ENCODE measurements at places on chromosomes 11 and 22.

DNA sequence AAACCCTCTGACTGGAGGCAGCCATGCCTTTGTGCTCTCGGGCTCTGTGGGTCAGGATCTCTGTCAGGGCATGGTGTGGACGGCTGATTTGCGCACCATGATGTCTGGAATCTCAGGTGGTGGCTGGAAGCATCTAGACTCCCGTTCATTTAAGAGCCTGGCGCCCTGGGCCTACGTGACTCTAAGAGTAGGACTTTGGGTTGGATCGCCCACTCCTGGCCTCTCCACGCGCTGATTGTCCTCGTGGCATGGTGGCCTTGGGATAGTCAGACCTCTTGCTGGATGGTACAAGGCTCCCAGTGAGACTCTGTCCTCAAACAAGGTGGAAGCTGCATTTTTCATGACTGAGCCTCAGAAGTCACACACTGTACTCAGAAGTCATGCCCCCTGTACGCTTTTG, 224.3 kb downstream of the TBC1D22A start:
- DNase-seq, result no peak

GRCh38 chr11:68338051-68338780, 25.8 kb downstream of the LRP5 start:
- DNase-seq, result peak; percentile 74

DNA sequence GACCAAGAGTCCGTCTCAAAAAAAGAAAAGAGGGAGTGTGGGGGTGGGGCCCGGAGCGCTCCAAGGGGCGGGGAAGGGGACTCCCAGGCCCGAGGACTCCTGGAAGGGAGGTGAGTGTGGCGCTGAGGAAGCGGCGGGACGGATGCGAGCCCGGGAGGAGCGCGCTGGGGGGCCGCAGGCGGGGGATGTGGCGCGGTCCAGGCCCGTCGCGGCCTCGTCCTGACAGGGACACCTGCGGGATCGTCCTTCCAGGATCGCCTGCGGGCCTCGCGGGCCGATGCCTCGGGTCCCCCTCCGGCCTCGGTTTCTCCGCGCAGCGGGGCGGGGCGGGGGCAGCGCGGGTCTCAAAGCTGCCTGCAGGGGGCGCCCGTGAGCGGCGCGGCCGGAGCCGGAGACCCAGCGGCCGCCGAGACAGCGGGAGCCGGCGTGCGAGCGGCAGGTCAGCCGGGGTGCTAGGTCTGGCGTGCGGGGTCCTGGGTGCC, 3.8 kb upstream of the ADORA2A start:
- DNase-seq, result no peak

GRCh38 chr11:114254571-114255146, 41.5 kb upstream of the NNMT start:
- DNase-seq, result no peak

GRCh38 chr22:38032681-38033521, 24.3 kb upstream of the PICK1 start:
- peak; percentile 31 for DNase-seq

Data from stromal cell of bone marrow (primary cell).